ENCODE measurements at places on chromosomes 2 and 18. TPM values are rescaled to one million over a fixed set of nuclear protein-coding genes. Genes with fewer than 3 reads are reported as not detected.

Gene SLC23A3
- total RNA-seq, result 1.4 TPM

Gene ARHGAP28
- 23.9 TPM for total RNA-seq

Gene PIEZO2
- total RNA-seq, result 46.7 TPM

Gene VWC2L
- total RNA-seq, result not detected

Gene GKN2
- not detected for total RNA-seq

Gene RNPEPL1
- 14.7 TPM for total RNA-seq

All from osteoblast (primary cell).